ENCODE measurements at places on chromosomes 3 and 15.

GRCh38 chr15:57476533-57476975, 100.2 kb downstream of the CGNL1 start:
- DNase-seq: no peak

DNA sequence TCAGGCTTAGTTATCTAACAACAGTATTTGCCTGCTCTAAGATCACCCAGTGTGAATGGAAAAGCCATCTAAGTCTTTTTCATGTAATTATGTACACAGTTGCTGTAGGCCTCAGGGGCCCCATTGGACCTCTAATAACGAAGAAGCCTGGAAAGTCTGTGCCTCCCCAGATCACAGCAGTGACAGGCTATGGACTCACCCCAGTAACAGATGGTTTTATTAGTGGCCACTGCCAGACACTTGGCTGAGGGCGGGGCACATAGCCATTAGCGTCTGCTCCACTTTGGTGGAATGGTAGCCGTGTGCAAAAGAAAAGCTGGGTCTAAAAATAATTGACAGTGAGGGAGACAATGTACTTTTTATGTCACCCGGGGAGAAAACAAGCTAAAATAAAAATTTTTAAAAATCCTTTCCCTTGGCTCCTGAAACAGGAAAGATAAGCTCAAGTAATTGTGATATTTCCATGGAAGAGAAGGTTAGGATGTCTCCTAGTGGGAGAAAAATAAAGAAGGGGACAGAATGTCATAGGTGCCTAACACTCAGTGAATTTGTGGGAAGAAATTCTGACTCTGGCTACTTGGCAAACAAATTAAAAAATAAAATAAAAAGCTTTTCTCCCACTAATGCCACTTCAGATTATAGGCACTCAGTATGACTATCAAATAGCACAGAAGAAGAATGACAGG, 44.3 kb upstream of the ZNF385D start:
- DNase-seq: no peak

GRCh38 chr3:30644615-30645014, 38.2 kb downstream of the TGFBR2 start:
- no peak for DNase-seq

- DNase-seq: no peak
Observed at GRCh38 chr15:75347222-75348033, 589 bp downstream of the NEIL1 start.

- DNase-seq: no peak
Observed at GRCh38 chr3:8519156-8519555, 17.5 kb downstream of the LMCD1 start.

DNA sequence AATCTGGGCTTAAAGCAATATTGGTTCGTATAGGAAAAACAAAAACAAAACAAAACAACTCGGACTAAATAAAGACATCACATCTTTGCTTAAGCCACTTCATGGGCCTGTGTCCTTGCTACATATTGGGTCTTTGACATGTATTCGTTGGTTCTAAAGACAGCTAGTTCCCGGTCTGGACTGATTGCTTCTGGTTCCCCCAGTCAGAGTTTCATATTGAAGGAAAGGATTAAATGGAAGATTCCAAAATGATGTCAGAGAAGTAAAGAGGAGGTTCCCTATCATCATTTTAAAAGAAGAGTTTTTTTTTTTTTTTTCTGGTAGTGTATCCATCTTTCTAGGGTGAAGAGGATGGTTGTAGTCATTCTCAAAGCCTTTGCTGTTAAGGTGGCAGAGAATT, 2.3 kb downstream of the OXSR1 start:
- no peak for DNase-seq

DNA sequence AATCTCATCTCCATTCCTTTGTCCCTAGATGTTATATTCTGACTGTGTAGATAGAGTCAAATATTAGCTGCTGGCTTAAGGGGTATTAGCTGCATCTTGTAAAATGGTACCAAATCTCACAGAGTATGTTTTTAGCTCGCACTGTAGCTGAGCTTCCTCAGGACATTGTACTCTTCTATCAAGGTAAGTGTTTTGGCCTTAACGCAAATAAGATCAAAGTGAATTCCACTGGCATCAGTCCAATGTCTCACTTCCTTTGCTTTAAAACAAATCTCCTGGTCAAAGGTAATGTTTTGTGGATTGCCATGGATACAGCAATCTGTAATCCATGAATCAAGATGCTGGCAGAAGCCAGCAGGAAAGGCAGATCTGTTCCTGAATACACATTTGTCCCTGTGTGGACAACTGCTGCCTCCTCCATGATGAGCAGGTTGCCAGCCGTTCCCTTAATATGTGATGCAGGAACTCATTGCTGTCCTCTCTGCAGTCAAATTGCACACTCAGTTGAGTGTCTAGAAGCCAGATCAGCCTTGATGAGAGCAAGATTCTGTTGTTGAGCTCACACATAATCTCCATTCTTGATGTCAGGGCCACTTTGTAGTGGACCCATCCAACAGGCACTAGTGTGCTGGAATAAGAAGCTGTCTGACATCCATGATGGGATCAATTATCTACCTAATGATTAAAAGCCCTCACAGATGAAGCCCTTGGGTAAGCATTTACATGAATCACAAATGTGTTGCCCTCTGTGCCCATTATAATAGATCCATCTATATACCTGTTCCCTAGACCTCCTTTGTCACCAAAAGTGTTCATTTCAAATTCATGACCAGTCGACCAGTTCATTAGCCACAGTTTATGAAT, 96.6 kb upstream of the AGTR1 start:
- no peak for DNase-seq

DNA sequence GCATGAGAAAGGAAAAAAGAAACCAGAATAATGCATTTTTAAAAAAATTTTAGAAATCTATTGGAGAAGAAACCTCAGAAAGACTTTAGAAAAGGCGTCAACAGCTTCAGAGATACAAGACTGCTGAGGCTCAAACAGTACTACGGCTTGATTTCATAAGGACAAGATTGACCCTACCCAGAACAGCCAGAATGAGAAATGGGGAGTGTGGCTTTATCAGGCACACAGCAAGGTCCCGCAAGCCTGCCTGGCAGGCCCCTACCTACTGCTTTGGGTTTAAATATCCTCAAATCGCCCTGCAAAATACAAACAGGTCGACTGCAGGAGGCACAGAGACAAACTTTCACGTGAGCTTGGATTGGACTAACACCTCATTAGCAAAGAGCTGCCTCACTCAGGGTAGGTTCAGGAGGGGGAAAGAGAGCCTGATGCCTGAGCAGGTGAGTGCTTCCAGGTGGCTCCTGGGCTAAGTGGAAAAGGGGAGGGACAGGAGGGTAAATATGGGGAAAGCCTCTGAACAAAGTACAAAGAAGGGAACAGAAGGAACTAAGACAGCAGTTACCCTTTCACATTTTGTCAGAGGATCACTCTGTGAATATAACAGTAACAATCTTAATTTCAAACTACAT, 87.5 kb downstream of the RORA start:
- DNase-seq: no peak

DNA sequence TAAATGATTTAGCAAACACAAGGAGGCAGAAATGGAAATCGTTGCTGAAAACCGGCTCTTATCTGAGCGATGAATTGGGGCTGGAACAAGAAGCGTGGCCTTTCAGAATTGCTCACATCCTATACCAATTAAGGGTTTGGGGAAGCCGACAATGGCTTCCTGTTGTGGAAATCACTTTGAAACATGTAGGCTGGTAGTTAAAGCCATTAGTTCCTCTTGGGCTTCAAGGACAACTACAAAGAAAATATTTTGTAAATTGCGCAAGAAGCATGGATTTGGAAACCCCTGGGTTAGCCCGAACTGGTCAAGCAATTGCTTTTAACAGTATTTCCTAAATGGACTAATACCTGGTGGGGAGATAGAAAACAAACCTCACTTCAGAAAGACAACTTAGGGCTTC, 182.4 kb downstream of the ADAMTS9 start:
- DNase-seq: peak; percentile 11

GRCh38 chr15:82536409-82537350, 3.6 kb downstream of the RPS17 start:
- no peak for DNase-seq

DNA sequence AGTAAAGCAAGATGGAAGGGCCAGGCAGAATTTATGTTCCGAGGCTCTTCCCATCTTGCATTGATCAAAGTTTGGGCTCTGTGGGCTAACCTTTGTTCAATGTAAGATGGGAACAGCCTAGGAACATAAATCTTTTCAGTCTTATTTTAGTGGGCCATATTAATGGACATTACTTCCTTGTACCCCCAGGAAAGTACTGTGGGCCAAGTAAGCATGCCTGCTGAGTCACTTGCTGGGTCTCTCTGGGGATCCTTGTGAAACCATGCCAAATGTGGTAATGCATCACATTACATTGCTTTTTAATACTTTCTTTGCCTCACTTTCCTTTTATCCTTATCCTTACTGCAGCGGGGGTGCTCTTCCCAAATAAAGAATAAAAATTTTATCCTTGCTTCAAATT, 349.5 kb upstream of the POU1F1 start:
- DNase-seq: no peak

GRCh38 chr3:127809611-127810010, 12.7 kb downstream of the MGLL start:
- DNase-seq: no peak

GRCh38 chr3:177348974-177349373, 151.7 kb upstream of the TBL1XR1 start:
- DNase-seq: no peak

DNA sequence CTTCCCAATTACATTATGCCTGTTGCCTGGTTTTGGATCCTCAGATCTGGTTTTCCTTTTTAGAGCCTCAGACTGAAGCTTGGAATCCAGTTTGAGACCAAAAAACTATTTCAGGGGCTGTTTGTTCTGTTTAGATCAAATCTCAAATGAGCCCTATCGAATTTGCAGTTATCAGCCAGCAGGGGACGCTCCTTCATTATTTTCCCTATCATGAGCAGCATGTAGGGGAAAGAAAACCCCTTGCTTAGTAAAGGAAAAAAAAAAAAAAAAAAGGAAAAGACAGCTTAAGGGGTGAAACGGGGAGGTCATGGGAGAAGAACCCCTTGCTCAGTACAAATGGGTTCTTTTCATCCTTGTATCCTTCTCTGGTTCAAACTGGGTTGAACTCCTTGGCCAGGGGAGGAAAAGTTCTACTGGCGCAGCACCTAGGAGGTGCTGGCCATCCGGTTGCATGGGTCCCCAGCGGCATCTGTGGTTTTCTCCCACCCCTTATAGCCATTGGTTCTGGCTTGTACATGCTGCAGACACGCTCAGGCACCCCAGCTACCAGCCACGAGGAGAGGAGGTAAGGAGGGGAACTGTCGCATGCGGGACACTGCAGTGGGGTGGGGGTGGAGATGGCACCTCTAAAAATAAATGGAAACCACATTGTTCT, 1375.1 kb upstream of the ALCAM start:
- no peak for DNase-seq

DNA sequence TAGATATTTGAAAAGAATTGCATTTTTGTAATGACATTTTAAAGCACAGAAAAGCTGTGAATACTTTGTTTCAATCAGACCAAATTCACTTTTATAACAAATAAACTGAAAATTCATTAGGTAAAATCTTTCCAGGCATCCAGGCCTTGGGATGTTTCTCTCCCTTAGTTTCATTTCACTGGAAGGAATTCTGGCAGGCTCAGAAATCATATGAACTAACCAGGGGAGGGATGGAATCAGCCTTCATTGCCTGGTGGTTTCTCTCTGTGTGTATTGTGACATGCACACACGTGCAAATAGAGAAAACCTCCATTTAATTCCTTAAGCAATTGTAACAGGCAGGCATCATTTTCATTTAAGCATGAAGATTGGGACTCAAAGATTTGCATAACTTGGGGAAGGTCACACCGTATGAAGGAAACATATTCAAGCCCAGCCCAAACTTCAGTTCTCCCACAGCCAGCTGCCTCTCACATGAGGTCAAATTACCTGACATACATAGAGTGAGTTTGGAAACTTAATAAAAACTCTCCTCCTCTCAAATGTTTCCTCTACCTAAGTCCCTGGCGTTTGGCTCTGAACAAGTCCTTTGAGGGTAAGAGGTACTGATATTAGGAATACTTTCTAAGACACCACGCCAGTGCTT, 376.1 kb upstream of the MCTP2 start:
- DNase-seq: no peak

DNA sequence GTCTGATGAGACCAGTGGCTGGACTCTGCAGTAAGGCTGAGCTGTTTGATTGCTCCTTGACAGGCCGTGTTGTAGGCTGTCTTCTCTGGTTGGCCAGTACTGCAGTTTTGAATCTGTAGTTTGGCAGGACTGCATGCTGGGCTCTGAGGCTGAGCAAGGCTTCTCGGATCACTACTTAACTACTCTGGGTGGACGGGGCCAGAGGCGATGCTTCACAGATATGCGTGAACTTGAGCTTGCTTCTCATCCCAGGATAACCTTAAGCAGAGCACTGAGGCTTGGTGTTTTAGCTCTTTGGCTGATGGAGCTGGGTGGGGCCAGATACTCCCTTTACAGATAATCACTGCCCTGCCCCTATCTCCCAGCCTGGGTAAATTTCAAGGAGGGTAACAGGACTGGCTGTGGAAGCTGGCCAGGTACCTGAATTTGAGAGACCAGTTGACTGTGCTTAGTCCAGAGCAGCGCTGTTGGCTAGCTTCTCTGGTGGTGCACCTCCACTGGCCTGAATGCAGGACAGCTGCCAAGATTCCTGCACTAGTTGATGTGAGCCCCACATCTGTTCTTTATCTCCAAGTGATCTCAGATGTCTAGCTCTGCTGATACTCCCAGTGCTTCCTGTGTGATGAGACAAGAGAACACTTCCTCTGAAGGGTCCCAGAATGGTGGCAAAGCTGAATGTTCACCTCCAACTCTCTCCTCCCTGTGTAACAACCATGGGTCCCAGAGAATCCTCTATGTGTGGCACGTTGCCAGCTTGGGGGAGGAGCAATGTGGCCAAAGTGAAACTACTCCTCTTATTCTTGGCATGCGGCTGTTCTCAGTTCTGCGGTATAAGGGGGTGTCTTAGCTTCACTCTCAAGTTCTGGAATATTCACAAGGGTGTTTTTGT, 37.9 kb downstream of the RPL39L start:
- peak; percentile 61 for DNase-seq

DNA sequence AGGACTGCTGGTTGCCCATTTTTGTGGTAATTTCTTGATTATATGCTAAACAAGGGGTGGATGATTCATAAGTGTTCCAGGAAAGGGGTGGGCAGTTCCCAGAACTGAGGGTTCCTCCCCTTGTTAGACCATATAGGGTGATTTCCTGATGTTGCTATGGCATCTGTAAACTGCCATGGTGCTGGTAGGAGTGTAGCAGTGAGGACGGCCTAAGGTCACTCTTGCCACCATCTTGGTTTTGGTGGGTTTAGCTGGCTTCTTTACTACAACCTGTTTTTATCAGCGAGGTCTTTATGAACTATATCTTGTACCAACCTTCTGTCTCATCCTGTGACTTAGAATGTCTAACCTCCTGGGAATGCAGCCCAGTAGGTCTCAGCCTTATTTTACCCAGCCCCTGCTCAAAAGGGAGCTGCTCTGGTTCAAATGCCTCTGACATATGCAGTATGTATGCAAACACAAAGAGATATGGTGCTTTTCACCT, 46.2 kb downstream of the C3orf38 start:
- no peak for DNase-seq

GRCh38 chr3:127174284-127174683, 18.6 kb upstream of the PRR23E start:
- DNase-seq: no peak

- no peak for DNase-seq
Observed at GRCh38 chr3:181703601-181704420, 7.9 kb upstream of the SOX2 start.

- no peak for DNase-seq
Observed at GRCh38 chr3:43773273-43774094, 82.7 kb downstream of the ABHD5 start.

GRCh38 chr15:24067733-24068501, 380.8 kb upstream of the NDN start:
- DNase-seq: no peak
